ENCODE measurements at places on chromosomes 3 and 15.

DNA sequence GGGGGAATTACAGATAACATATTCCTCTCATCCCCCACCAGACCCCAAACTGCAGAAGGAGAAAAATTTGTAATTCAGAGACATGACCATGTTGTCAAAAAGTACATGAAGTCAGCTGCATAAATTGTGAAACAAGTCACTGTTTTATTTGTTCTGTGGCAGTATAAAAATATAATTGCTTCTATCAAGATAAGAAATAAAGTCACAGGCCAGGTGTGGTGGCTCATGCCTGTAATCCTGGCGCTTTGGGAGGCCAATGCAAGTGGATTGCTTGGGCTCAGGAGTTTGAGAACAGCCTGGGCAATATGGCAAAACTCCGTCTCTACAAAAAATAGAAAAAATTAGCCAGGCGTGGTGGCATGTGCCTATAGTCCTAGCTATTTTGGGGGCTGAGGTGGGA is 87.7 kb upstream of the DPH6 start:
- no peak for DNase-seq

- no peak for DNase-seq
These were observed 5.8 kb downstream of the ACKR2 start for GRCh38 chr3:42814914-42815507.

GRCh38 chr15:40043927-40044716 is 5.1 kb upstream of the SRP14 start:
- no peak for DNase-seq

- DNase-seq: no peak
These were observed 1.2 kb upstream of the LMCD1 start for GRCh38 chr3:8500319-8500988.

GRCh38 chr3:58336135-58336882 is 3.6 kb downstream of the PXK start:
- no peak for DNase-seq

DNA sequence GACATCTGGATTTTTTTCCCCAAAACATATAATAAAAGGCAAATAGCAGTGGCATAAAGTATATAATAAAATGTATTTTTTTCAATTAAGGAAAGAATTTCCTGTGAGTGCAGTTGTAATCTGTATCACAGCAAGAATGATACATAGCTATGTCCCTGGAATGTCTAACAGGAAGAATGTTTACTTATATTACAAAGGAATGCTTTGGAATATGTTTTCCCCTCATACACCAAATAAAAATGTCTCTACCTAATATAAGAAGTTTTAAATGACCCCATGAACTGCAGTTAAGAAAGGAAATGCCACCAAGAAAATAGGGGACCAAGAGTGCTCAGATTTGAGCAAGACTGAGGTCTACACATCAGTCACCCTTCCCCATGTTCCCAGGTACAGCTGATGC is 38.0 kb upstream of the ATP11B start:
- no peak for DNase-seq

DNA sequence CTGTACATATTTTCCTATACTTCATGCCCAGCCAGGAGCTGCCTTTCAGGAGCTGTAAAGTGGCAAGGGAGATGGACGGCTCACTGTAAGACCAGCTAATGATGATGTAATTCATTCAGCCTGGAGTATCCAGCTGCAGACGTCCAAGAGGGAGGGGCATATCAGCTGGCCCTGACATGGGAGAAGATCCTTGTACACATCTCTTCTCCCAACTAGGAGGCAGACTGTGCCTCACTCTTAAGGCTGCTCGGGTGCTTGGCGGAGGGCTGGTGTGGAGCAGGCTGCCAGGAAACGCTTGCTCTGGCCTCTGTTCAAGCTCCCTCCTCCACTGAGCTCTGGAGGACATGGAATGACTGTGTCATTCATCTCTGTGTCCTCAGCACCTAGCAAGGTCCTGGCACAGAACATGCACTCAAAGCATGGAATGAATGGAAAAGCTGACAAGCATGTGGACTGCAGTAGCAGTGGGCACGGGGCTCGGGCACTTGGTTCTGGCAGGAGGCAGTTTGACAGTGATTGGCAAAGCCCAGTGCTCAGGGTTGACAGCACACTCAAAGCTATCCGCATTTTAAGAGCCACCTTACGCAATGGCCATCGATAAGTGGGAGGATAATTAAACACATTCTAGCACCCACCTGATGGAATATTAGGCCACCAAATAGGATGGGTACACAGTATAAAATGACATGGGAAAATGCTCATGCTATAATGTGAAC is 72.4 kb downstream of the TBC1D2B start:
- no peak for DNase-seq

DNA sequence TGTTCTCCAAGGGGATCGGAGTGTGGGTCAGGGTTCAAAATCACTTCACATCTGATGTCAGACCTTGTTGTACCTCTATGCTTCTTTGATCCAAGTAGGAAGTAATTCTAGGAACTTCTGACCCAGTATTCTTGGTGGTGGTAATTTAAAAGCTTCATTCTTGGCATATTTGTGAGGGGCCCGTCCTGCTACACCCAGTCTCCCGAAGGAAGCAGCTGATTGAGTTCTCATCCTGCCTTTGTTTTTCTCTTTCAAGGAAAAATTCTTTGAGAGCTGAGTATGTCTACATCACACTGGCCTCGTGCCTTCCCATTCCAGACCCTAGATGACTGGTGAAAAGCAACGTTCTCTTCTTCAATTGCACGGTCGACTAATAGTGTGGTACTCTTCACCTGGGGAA is 234.4 kb upstream of the TPRG1 start:
- no peak for DNase-seq

- no peak for DNase-seq
These were observed 29.1 kb upstream of the SRP14 start for GRCh38 chr15:40067921-40068624.

GRCh38 chr3:44924457-44925084 is 50.2 kb downstream of the TGM4 start:
- no peak for DNase-seq

- no peak for DNase-seq
These were observed 8.4 kb downstream of the PGPEP1L start for GRCh38 chr15:98999233-98999632.

DNA sequence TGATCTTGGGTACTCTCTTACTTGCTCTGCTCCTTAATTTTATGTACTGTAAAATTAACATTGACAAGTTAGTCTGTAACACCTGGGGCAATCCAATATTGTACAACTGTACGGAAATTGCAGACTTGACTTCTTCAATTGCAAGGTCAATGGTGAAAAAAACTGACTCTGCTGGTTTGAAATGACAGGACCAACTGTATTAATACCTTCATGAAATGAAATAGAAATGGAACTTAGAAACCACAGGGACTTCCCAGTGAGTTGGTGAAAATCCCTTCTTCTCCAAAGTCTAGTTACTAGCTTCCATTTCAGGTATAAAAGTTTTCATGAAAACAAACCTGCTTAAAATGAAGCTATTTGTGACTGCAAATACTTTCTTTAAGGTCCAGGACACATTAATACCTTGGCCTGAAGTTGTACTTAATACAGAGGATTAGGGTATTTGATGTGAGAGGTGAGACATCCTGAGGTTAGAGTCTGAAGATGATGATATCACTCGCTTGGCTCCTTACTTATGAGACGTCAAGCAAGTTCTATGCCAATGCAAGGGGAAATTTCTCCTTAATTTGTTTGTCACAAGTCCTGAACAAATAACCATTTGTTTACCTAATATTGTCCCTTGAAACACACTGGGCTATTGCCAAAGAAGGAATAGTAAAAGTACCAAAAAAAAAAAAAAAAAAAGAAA is 226.2 kb upstream of the TP63 start:
- DNase-seq: no peak

DNA sequence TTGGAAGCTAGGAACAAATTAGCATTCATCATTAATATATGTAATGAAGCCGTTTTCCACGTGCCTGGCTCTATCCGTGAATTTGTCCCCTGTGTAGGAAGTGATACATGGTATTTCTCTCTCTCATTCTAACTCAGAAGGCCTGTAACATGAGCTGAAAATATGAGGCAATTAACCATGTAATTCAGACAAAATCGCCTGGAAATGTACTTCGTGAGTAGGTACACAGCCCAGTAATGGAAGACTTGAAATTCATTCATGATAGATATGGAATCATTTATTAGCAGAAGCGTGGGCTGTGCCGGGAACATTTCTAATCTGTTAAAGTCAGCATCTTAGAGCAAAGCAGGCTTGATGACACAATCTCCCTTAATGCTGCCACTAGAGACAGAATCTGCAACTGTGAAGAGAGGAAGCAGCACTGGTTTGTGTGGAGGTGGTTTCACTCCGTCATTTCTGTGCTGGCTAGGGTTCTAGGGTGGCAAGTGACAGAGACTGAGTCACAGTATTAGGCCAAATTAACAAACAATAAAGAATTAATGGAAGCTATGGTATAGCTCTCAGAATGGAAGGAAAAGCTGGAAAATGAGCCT is 225.0 kb upstream of the PROK2 start:
- DNase-seq: no peak

- DNase-seq: no peak
These were observed 317.3 kb downstream of the FGF12 start for GRCh38 chr3:192409838-192410683.

- no peak for DNase-seq
These were observed 49.5 kb upstream of the ABHD17C start for GRCh38 chr15:80645494-80646065.

DNA sequence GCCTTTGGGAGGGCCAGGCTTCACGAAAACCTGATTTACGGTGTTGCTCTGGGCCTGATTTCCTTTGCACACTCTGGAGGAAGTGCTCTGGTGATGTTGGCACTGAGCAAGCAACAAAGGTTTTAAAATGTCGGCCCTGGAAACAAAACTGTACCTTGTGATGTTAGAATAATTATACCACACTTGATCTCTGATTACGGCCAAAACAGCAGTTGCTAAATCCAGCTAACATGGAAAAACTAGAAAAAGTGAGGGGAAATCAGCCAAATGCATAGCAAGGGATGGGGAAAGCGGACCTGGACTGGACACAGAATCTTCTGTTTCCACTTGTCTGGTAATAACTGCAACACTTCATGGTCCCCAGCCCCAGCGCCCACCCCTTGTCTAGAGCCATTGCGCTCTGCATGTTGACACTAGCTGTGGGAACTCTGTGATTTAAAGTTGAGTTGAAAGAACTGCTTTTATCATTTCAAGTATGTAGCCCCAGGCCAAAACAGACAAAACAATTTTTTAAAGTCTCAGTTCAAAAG is 120.1 kb downstream of the VGLL4 start:
- DNase-seq: no peak

Data from activated naive CD8-positive, alpha-beta T cell treated with anti-CD3 and anti-CD28 coated beads, Interleukin-2, amount 10 ng/mL, durations not matched to agents 7 days and 5 days (primary cell).